ENCODE measurements at places on chromosomes 5 and 9.

DNA sequence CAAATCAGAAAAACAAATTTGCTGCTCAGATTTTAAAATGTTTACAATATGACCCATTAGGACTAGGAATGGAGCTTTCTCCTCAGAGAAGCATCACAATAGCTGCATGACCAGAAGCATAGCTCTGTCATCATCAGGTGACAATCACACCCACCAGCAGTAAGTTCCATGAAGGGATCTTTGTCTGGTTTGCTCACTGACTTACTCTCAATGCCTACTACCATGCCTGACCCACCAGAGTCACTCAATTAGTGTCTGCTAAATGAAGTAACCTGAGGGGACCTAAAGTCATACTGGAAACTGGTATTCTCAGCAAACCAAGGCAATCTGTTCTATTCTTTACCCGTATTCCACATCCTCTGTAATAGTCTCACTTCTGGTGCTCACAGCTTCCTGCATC, 7.7 kb downstream of the ERMP1 start:
- DNase-seq = no peak

- DNase-seq = no peak
Observed at GRCh38 chr5:1175801-1176472, 25.5 kb upstream of the SLC6A19 start.

DNA sequence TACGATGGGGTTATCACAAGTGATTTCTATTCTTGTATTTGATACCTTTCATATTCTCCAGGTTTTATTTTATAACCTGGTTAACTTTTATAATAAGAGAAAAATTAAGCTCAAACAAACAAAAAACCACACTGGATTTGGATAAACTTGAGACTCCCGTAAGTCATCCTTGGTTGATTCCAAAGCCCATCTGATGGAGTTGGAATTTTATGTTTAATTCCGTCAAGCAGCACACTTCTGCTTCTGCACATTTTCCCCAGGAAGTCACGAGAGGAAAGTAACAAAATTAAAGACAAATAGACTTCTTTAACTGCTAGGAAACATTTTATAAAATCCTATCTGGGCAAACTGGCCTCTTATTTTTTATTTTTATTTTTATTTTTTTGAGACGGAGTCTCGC, 207.9 kb downstream of the NXNL2 start:
- DNase-seq = no peak

- DNase-seq = no peak
Observed at GRCh38 chr9:24132244-24132643, 306.2 kb upstream of the ELAVL2 start.

- no peak for DNase-seq
Observed at GRCh38 chr9:95017062-95017461, 290.6 kb downstream of the AOPEP start.

- no peak for DNase-seq
Observed at GRCh38 chr5:72387985-72388384, 67.8 kb downstream of the PTCD2 start.

- DNase-seq = no peak
Observed at GRCh38 chr9:37977851-37978480, 74.0 kb upstream of the SLC25A51 start.

GRCh38 chr9:69279084-69279731, 45.8 kb upstream of the ENTREP1 start:
- no peak for DNase-seq

DNA sequence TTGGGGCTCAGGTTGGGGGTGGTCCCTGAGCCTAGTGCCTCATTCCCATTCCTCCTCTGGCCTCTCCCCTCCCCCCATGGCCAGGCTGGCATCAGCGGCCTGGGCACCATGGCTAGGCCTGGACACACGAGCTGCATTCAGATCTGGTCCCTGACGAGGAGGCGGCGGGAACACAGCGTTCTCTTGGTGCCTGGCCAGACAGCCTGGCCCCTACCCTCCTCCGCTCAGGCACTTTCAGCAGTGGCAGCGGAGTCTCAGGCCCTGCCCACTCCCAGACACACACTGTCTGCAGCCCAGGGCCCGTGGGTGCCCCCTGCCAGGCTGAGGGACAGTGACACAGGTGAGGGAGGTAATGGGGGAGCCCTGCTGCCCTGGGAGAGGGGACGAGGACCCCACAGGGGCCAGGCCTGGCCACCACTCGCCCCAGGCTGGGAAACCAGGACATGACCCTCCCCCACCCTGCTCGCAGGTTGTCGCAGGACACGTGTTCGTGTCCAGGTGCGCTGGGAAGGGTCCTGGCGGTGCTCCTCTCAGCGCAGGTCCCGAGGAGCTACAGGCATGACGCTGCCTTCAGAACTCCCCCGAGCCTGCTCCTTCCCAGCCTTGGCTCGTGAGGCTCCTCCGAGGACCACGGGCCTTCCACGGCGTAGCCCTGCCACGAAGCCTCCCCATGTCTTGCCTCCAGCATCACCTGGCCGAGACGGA, 19.9 kb upstream of the UBAC1 start:
- DNase-seq = no peak
